ENCODE measurements at places on chromosomes 7 and 10.

DNA sequence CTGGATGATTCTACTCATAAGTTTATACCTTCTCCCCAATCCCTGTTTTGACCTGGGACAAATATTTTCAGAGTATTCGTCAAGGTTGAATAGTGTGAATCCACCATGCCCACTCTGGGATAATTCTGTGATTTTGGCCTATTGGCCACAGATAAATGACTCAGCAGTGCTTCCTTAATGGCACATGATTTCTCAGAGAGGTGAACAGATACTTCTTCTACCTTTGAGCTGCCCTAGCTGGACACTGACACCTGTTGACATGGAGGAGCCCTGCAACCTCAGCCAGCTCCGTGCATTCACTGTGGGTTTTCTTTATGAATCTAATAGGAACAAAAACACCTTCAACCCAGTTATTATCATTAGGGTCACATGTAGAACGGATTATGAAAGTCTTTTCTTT lies 40.9 kb upstream of the HPS1 start:
- no peak for DNase-seq

- no peak for DNase-seq
These were observed 33.1 kb downstream of the HBP1 start for GRCh38 chr7:107201795-107202450.

DNA sequence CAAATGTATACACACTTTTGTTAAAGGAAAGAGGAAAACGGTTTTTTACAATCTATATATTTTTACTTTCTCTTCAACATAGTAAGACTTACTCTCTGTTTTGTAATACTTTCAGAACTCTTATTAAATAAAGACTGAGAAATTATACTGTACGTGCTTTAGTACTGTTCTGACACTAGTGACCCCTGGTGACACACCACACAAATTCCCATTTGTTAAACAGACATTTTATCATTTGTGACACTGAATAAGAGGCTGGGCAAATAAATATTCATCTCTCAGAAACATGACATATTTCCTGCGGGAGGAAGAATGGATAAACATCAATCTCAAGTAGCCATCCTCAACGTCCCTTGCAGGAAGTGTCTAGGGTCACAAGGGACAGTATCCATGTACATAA lies 68.9 kb upstream of the ZNF33B start:
- DNase-seq: no peak

- no peak for DNase-seq
These were observed 34.9 kb upstream of the PRSS1 start for GRCh38 chr7:142714375-142714774.

- peak; percentile 49 for DNase-seq
These were observed 551 bp downstream of the IFIT1 start for GRCh38 chr10:89392974-89393373.

- DNase-seq: no peak
These were observed 66.0 kb upstream of the LRRC4 start for GRCh38 chr7:128097211-128097731.
